NCI-H1092 treated with DMSO at 0.1 percent for 48 hours (cell line): ENCODE measurements at places on chromosomes 4 and X.

GRCh38 chr4:82666970-82667665 lies 105.3 kb upstream of the TMEM150C start:
- DNase-seq = no peak

- no peak for DNase-seq
Measured at GRCh38 chr4:48974979-48975640, 11.0 kb upstream of the CWH43 start.

- DNase-seq = no peak
Measured at GRCh38 chr4:24013668-24014422, 124.0 kb upstream of the PPARGC1A start.

GRCh38 chr4:67880866-67881610 lies 2.8 kb downstream of the TMPRSS11D start:
- DNase-seq = no peak

GRCh38 chr4:52822972-52823701 lies 39.0 kb upstream of the RASL11B start:
- DNase-seq = no peak

- no peak for DNase-seq
Measured at GRCh38 chr4:171130256-171130801, 682.9 kb upstream of the GALNTL6 start.

GRCh38 chr4:182808673-182809416 lies 108.3 kb downstream of the DCTD start:
- no peak for DNase-seq

DNA sequence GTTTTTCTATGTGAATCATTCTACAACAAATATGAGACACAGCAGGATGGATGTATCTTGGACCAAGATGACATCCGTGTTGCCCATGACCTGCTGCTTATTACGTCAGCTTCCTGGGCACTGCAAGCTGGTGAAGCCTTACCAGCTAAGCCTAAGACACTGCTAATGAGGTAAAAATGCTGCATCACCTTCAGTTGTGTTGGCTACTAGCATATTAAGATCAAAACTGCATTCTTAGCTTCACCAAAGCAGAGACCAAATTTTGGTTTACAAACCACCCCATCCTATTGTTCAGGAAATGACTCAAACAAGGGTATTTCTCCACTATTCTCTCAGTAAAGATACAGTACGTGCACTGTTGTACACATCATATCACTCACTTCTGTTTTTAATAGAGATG lies 50.3 kb downstream of the MAML3 start:
- DNase-seq = no peak

DNA sequence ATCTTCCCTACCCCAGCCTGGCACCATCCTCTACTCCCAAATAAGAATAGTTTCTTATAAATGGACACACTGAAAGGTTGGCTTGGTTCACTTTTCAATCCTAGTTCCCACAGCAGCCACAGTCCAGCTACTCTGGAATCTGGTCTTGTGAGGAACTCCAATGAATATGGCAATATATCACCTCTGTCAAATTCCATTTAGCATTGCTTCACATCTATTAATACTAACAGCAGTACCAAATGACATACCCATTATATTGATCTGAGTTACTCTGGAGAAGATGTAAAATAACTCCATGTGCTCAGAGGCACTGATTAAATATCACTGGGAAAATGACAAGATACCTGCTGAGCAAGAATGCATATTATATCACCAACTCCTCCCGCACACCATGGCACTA lies 8.6 kb downstream of the OPHN1 start:
- no peak for DNase-seq

GRCh38 chr4:87093443-87094123 lies 126.8 kb downstream of the KLHL8 start:
- peak; percentile 65 for DNase-seq

GRCh38 chrX:132444936-132445335 lies 43.9 kb downstream of the MBNL3 start:
- DNase-seq = no peak

GRCh38 chr4:3284734-3285557 lies 7.9 kb upstream of the RGS12 start:
- DNase-seq = no peak

DNA sequence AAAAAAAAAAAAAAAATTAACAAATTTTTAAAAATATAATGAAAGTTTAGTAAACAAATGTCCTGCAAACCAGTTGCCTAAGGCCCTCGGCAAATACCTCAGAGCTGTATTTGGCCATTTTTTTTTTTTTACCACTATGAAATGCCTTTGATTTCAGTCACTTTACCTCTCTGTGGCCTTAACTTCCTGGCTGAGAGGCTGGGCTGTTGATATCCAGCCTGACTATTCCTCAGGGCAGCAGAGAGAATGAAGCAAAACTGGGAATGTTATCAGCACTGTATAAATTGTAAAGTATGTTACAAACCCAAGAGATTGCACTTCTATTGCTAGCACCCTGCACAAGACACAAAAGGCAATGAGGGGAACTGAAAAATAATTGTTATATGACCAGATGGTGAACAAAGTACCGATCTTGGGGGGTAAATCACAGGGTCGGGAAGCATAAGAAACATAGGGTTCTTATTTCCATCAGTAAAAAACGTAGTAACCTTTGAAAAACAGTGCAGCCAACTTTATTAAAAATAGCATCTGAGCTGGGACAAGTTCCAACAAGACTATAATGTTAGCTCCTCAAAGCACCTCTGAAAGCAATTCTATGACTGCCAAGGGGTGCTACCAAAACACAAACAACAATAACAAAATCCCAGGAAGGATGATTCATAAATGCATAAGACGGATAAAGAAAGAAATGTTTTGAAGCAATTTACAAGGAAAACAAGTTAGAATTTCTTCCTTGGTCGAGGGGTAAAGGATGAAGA lies 18.1 kb downstream of the USP46 start:
- no peak for DNase-seq

DNA sequence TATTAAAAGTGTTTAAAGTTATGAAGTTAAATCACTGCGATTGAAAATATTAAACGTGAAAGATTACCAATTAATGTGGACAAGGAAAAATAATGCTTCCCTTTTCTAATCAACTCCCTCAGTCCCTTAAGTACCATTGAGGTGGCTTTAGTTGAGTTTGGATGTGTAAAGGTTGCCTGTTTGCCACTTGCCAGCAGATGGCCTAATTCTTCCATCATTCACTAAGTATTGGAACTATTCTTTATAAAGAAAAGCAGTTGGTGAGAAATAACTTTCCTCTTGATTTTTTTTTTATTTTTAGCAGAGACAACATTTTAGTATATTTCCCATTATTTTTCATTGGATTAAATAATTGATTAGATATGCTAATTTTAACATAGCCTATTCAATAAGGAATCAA lies 295.9 kb upstream of the TACR3 start:
- DNase-seq = peak; percentile 33

GRCh38 chr4:96260064-96260682 lies 420.3 kb downstream of the PDHA2 start:
- no peak for DNase-seq

DNA sequence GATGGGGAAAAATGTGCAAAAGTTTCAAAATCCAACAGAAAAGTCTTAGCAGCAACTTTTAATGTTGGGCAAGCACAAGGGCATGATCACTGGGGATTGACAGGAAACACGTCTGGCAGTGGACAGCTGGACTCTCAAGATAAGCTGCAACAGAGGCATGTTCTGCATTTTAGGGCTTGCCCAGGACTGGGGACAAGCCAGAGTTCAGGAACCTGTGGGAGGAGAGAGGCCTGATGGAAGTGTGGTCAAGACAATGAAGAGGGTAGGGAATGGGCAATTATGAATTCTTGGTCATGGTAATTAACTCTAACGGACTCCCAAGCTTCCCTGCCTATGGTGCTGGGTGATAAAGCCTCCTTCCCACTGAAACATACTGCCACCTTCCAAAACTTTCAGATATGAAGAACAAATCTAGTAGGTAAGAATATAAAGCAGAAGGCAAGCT lies 48.4 kb downstream of the ANXA3 start:
- DNase-seq = no peak

- DNase-seq = no peak
Measured at GRCh38 chr4:154626793-154627484, 14.5 kb upstream of the FGG start.

GRCh38 chr4:128574706-128575105 lies 234.8 kb upstream of the JADE1 start:
- DNase-seq = peak; percentile 72

DNA sequence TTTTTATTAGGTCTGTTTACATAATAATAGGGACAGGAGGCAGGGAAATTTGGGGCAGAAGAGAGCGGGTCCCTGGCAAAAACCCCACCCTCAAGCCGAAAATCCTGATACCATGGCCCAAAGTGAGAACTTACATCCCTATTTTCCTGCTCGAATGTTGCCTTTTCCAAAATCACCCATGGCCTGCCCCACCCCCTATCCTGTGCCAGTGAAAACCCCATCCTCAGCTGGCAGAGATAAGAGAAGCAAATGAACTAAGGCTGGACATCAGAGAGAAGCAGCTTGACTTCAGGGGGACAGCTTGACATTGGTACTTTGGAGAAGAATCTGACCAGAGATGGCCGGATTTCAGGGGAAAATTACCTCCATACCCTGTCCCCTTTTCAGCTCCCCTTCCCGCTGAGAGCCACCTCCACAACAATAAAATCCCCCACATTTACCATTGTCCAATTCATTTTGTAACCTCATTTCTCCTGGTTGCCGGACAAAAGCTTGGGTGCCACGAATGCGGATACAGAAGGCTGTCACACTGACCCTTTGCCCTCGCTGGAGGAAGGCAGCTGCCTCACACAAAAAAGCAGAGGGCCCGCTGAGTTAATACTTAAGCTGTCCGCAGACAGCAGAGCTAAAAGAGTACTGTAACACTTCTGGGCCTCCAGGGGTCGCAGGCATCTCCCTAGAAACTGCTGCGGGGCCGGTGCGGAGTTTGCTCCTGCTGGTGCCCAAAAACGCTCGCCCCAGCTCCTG lies 196.2 kb downstream of the SNCA start:
- DNase-seq = no peak

- DNase-seq = no peak
Measured at GRCh38 chr4:34723605-34724004, 1520.7 kb downstream of the ARAP2 start.

DNA sequence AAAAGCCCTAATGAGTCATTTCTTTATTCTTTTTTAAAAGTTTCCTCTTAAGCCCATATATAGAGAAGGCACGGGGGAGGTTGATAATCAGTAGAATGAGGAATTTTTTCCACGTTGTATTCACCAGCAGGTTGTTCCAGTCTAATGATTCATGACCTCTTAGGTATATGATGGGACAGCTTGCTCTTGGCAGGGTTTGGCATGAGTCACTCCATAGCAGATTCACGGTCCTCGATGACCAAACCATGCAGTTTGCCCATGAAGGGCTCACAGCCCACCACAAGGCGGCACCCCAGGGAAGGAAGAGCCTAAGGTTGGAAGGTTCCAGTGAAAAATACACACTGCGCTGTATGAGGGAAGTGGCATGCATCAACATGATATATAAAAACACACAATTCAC lies 623.8 kb upstream of the DIPK2B start:
- peak; percentile 10 for DNase-seq

DNA sequence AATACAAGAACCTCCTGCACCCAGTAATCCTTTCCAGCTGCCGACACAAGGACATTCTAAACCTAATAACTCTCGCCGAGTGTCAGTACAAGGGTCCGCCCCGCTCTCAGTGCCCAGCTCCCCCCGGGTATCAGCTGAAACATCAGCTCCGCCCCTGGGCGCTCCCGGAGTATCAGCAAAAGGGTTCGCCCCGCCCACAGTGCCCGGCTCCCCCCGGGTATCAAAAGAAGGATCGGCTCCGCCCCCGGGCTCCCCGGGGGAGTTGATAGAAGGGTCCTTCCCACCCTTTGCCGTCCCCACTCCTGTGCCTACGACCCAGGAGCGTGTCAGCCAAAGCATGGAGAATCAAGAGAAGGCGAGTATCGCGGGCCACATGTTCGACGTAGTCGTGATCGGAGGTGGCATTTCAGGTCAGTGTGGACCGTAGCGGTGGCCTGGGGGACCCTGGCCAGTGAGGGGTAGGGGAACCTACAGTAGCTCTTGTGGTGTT lies at the start of gene MAOA:
Gene MAOA, plus strand, starts transcription at position 295 of the 490 bp plus-strand sequence. Its CDS starts 43 bp downstream, at position 338.
- peak; percentile 18 for DNase-seq

- no peak for DNase-seq
Measured at GRCh38 chr4:143372093-143372915, 35.6 kb downstream of the GAB1 start.

GRCh38 chr4:183422962-183423631 lies 21.3 kb upstream of the CDKN2AIP start:
- no peak for DNase-seq

GRCh38 chr4:161444626-161445025 lies 719.2 kb downstream of the FSTL5 start:
- no peak for DNase-seq

- no peak for DNase-seq
Measured at GRCh38 chrX:46584736-46585135, 11.2 kb downstream of the CHST7 start.

DNA sequence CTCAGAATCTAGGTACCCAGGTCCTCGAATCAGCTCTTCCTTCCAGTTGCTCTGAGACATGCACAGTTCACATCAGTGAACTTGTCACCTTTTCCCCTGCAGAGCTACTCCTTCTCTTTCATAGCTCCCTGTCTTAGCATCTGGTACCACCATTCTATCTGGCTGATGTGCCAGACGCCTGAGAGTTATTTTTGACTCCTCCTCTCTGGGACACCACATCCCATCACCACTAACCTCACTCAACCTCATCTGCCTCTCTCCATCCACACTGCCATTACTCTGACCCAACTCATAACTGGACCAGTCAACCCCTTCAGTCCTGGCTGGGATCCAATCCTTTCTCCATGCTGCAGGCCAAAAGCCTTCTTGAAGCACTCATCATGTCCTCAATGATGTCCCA lies 44.5 kb downstream of the SLC2A9 start:
- DNase-seq = no peak

DNA sequence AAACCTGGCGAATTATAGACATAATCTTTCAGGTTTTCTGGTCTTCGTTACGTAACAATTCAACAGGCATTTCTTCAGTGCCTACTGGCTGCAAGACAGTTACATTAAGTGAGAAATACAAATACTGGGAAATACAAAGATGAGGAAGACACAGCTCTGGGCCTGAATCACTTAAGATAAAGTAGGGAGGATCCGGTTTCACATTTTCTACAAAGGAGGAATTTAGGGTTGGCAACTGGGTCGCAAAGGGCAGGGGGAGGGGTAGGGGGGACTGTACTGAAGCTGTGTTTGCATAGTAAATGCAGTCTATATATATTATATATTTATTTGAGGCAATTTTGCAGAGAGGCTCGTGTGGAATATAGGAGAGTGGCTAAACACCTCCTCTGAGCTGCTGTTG lies 107.4 kb downstream of the MAML3 start:
- DNase-seq = no peak

- DNase-seq = no peak
Measured at GRCh38 chr4:152448854-152449253, 87.0 kb downstream of the FBXW7 start.
